Sigmoid colon (tissue), 7 donors: ENCODE measurements at places on chromosomes 13 and 19. TPM values are rescaled to one million over a fixed set of nuclear protein-coding genes. Genes with fewer than 3 reads are reported as not detected.

The CEACAM16 gene
- polyA plus RNA-seq = not detected

The SMIM44 gene
- polyA plus RNA-seq = 2.9 TPM

The FOXO1 gene
- polyA plus RNA-seq = 9.0 TPM

The EGLN2 gene
- 101 TPM for polyA plus RNA-seq

The LYL1 gene
- 3.7 TPM for polyA plus RNA-seq

The KLK4 gene
- polyA plus RNA-seq = 0.39 TPM

The LHB gene
- polyA plus RNA-seq = not detected
